ENCODE measurements at places on chromosomes 16 and 17.

DNA sequence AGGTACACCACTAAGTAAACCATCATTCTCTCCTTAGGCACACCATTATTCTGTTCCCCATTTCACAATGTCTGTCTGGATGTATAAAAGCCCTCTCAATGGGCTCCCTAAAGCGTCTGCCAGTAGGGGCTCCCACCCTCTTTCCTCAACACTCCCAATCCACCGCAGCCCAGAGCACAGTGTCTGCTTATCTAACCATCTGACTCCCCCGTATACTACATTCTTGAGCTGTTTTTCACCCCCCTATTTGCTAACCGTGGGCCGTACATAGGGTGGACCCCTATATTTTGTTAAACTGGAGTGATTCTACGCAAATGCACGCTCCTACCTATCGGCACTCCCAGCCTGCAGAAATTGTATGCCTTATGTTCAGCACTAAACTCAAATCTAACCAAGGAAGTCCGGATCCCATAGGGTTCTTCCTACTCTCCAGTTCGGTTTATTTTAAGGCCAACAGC, 685 bp upstream of the PSMD3 start:
- peak; percentile 58 for DNase-seq

- DNase-seq, result no peak
Measured at GRCh38 chr17:22304667-22305303, 612.5 kb downstream of the KCNJ18 start.

GRCh38 chr17:38461683-38462082, 33.4 kb downstream of the ARHGAP23 start:
- DNase-seq, result no peak

GRCh38 chr16:1656808-1657617, 21.1 kb upstream of the JPT2 start:
- DNase-seq, result no peak

DNA sequence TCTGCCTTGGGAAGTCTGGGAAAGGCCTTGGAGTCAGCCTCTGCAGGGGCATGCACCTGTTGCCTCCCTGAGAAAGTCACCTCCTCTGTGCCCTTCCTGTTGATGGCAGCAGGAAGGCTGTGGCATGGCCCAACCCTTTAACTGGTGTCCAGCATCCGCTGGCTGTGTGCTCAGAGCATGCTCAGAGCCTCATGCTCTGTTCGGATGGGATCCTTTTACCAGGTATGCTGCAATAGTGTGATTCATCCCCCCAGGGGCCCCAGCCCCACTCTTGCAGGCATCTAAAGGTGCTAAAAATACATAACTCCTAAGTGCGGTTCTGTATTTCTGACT, 24.9 kb downstream of the KLHL36 start:
- no peak for DNase-seq

GRCh38 chr17:54754560-54754959, 146.1 kb upstream of the TOM1L1 start:
- DNase-seq, result no peak

GRCh38 chr17:77839698-77840512, 118.6 kb upstream of the TNRC6C start:
- no peak for DNase-seq

DNA sequence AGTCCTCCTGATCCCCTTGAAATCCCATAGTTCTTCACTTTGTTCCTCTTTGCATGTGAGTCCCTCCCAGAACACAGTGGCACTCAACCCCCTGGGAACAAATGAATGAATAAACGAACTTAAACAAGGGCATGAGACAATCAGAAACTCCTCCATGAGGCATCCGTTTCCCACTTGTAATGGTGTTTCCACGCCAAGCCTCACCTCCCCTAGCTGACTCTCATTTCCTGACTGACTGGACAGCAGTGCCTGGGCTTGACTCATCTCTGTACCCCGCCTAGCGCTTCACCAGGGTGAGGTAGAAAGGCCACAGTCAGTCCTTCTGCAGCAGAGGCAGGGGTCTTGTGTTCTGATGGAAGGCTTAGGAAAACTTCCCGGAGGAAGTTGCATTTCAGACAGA, 14.2 kb downstream of the KIF1C start:
- DNase-seq, result no peak

- DNase-seq, result peak; percentile 47
Measured at GRCh38 chr17:57823469-57824401, 26.1 kb downstream of the MRPS23 start.

GRCh38 chr16:48136547-48137360, 19.0 kb downstream of the ABCC12 start:
- no peak for DNase-seq

DNA sequence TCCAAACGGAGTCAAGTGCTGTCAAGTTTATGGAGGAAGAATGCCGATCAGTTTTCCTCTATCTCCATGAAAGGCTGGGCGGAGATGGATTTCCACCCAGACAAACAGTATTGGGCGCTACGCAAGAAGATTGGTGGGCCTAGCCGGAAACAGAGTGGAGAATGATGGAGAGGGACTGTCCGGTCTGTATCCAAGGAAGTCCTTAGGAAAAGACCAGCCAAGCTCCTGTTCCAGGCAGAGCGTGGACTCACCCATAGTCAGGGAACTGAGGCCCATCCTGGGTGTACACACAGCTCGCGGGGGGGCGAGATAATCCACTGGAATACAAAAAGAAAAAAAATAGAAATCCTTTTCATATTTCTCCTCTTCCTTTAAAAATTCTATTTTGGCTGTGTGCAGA, 1.5 kb upstream of the ABCC12 start:
- no peak for DNase-seq

GRCh38 chr16:75415169-75415905, 18.0 kb downstream of the CFDP1 start:
- DNase-seq, result no peak

Measured in NCI-H1436 (cell line).